ENCODE measurements at places on chromosomes 6 and 20. TPM values are rescaled to one million over a fixed set of nuclear protein-coding genes. Genes with fewer than 3 reads are reported as not detected.

The DIDO1 gene
- 44.8 TPM for total RNA-seq

The C20orf204 gene
- 0.59 TPM for total RNA-seq

The SLC17A3 gene
- total RNA-seq, result not detected

- no peak for DNase-seq
These were observed 55.9 kb downstream of the STXBP5 start for GRCh38 chr6:147260091-147260490.

DNA sequence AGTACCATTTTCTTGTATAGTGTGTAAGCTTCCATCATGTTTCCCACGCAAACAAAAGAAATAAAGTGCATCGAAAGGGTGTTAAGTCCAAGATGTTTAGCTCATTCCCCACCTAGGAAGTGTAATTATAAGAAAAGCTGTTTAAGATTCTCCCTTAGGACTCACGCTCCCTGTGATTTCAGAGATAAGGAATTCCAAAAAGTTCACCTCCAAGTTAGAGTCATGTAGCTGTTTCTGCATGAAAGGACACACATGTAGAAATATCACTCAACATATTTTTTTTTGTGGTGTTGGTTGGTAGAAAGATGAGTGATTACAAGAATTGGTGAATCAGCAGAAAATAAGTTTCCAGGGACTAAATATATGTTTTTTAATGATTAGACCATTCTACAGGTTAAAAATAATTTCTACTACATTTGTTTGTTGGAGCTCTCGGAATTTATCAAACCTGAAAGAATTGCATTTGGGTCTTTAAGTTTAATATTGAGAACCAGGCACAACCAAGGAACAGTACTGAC, 10.4 kb downstream of the OPN5 start:
- no peak for DNase-seq

- DNase-seq, result no peak
These were observed 65.0 kb upstream of the MOCS1 start for GRCh38 chr6:39999006-39999867.

DNA sequence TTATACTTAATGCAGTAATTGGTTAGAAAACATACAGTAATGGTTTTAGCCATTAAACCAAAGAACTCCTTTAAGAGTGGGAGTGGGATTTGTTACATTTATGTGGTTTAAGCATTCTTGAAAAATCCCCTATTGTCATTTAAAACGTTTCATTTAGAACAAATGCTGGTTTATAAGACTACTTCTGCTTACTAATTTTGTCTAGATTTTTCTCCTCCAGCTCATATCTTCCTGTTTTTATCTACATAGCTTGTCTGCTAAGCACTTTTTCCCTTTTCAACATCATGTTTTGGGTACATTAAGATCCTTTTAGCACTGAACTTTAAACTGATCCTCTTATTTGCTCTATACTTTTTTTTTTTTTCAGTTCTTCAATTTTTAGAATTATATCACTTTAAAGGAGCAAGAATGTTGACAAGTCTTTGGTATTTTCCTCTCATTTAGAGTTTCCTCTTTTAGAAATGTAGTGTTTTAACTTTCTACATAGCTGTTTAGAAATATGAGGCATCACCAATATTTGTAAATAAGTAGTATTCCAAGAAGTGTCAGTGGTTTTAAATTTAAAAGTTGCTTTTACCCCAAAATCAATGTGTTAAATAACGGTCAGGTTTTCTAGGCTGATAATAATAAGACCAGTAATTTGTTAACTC, 80.9 kb downstream of the SESN1 start:
- no peak for DNase-seq

DNA sequence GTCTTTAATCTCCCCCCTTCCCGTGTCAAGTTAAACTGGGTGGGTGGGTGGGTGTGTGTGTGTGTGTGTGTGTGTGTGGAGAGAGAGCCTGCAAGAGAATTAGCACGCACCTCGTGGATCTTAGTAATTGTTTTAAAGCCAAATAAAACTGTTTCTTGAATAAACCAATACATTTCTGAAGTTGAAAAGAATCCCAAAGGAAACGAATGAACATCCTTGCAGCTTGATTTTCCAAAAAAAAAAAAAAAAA, 381 bp upstream of the BICRAL start:
- DNase-seq, result no peak
